ENCODE measurements at places on chromosomes 6 and 20.

DNA sequence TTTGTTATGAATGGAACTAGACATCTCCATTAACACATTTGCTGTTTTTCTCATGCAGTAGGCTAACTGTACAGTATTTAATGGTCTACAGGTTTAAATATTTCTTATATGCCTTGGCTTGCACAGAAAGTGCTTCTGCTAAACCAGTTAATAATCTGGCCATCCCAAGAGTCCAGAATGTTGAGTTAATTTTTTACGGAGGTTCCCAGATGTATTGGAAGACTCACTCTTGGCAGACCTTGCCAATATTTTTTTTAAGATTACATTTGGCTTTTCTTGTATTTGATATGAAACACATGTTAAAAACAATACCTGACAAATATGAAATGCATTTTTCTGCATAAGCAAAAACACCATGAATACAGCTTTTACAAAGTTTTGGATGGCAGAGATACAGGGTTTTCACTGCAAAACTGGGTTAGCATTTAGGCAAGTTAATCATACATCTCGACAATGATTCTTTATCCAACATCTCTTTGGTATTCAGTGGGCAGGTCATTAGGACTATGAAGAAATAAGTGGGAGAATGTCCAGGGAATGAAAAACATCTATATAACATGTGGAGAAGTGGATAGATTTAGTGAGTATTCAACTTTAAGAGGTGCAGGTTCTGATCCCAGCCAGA is 94.0 kb downstream of the SGK1 start:
- no peak for DNase-seq

GRCh38 chr6:163302747-163303146 is 111.8 kb upstream of the QKI start:
- DNase-seq: no peak

- no peak for DNase-seq
These were observed 43.0 kb upstream of the CD2AP start for GRCh38 chr6:47434372-47435253.

- no peak for DNase-seq
These were observed 90.5 kb upstream of the PRSS16 start for GRCh38 chr6:27156874-27157458.

GRCh38 chr6:159440349-159440748 is 252.7 kb downstream of the SOD2 start:
- no peak for DNase-seq

- no peak for DNase-seq
These were observed 9.1 kb downstream of the PRND start for GRCh38 chr20:4730780-4731179.

DNA sequence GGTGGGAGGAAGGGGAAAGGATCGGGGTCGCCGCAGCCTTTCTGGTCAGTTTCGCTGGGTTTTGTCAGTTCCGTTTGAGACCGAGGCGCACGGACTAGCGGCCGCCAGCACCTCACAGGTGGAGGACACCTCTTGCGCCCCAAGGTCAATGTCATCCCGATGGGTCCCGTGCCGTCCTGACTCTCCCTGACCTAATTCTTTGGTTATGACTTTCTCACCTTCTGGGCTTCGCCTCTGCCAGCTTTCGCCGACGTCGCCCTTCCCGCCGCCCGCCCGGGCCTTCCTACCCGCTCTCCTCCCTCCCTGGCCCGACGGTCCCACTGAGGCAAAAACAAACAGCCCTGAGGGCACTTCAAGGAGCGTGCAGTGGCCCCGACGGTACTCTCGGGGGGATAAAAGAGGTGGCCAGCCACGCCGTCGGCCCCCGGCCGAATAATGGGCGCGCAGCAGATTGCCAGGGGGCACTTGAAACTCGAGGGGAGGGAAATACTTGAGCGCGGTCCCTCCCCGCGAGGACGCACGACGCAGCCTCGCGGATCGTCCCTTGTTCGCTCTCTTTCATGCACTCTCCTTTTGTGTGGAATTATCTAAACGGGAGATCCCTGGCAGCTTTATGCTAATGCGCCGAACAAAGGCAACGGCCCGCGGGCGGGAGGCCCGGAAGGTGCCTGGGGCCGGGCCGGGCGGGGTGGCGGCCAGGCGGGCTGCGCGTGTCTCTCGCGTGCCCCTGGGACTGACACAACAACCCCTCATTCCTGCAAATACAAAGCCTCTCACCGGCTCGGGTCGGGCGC is 3.9 kb upstream of the INSM1 start:
- DNase-seq: no peak

- no peak for DNase-seq
These were observed 283.5 kb downstream of the KHDC1L start for GRCh38 chr6:72941751-72942150.

DNA sequence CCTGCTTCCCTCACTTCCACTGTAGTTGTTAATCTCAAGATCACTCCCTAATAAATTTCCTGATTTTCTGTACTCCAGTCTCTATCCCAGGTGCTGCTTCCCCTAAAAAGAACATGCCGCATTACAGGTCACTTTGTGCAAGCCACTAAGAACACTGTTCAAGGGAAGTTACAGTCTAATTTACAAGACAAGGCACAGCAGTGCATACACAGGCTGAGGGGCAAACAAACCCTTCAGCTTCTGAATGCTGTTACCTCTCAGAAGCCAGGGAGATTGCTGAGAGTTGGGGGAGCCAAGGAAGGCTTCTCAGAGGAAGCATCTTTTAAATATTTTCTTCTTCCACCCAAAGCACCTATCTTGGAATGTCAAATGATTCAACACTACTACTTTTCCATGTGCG is 445.3 kb upstream of the FLRT3 start:
- DNase-seq: no peak

DNA sequence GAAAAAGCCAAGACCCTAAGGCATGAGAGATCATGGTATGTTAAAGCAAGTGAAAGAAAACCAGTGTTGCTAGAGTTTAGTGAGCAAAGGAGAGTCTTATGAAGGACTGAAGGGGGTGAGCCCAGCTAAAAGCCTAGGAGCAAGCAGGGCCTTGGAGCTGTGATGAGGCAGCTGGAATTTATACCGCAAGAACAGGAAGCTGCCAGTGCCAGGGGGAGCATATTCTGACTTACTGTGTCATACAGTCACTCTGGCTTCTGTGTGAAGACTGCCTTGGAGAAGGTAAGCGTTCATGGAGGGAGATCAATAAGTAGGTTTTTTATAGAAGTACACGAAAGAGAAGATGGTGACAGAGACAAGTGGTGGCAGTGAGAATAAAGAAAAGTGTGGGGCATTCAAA is 308.9 kb upstream of the THEMIS start:
- DNase-seq: no peak

Data from GM18507 (cell line).